ENCODE measurements at places on chromosomes 2 and 18.
A peak's percentile ranks its signal among the peaks of the same experiment; 100 is the strongest.

GRCh38 chr18:61854578-61855448, 38.0 kb downstream of the RNF152 start:
- DNase-seq = peak; percentile 69

- peak; percentile 62 for DNase-seq
Observed at GRCh38 chr2:182824056-182824766, 42.2 kb downstream of the FRZB start.

DNA sequence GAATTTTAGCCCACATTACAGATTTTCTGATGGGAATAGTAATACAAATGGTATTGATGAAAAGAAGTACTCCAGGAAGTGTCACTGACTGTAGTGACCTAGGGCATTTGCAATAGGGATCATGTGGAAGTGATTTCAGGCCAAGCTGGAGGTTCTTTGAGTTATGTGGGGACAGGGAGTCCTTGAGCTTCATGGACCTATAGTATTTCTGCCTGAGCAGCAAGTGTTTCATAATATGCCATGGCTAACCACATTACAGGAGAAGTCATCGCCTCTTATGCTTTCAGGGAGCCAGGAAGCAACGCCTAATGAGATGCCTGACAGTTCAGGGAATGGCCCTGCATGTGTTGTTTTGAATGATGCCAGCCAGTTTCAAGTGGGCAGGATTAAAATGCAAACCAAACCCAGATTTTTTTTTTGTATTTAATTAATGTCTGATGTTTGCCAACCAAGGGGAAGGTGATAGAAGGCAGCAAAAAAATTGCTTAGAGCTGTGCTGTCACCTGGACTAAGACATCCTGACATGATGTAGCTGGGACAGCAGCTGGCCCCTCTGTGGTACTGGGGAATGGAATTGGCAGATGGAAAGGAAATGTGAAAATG, 109.5 kb downstream of the RAPGEF4 start:
- DNase-seq = no peak

DNA sequence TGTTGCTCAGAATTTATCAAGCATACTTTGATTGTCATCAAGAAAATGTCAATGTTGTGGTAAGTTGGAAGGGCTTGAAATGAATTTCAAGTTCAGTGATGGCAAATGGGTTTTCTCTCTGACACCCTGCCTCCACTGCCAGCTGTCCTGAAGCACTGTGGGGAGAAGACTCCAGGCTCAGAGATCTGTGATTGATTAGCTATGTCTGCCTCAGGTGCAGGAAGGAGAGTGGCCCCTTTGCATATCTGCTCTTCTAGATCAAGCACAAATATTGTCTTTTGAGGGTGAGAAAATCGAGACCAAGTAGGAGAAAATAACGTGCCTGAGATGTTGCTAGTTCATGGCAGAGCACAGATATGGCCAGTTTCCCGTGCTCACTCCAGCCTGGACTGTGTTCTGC, 178.8 kb upstream of the GLI2 start:
- DNase-seq = no peak

DNA sequence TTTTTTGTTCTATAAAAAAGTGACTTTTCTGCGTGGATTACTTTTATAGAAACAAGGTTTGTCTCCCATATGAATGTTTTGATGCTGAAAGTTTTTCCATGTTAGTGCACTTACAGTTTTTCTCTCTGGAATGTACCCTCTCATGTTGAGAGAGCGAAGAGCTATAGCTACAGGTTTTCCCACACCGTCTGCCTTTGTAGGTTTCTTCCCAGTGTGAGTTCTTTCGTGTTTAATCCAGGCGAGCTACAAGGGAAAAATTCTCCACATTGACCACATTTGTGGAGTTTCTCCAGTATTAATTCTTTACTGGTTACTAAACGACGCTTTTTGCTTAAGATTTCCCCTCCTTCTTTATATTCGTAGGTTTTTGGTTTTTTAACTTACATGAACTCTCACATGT, 85.1 kb downstream of the ACSL3 start:
- no peak for DNase-seq

- no peak for DNase-seq
Observed at GRCh38 chr2:28904802-28905457, 10.5 kb downstream of the WDR43 start.

DNA sequence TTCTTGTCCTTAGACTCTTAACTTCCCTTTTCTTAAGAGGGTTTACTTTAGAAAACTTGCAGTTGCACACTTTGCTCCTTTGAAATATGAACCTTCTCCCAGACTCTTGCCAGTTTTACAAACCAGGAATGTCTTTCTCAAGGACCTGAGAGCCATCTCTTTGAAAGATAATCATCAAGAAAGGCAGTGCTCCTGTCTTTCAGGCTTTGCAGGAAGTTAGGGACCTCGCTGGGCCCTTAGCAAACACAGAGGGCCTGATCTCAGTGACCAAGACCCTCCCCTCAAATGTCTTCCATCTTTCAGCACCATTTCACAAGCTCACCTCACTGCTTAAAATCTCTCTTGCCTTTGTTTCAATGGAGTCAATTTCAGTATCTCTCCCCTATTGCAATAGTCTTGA, 32.0 kb upstream of the NYAP2 start:
- DNase-seq = no peak

GRCh38 chr18:58101291-58101794, 57.3 kb downstream of the NEDD4L start:
- DNase-seq = no peak

GRCh38 chr2:138034536-138034935, 70.3 kb downstream of the HNMT start:
- DNase-seq = no peak

DNA sequence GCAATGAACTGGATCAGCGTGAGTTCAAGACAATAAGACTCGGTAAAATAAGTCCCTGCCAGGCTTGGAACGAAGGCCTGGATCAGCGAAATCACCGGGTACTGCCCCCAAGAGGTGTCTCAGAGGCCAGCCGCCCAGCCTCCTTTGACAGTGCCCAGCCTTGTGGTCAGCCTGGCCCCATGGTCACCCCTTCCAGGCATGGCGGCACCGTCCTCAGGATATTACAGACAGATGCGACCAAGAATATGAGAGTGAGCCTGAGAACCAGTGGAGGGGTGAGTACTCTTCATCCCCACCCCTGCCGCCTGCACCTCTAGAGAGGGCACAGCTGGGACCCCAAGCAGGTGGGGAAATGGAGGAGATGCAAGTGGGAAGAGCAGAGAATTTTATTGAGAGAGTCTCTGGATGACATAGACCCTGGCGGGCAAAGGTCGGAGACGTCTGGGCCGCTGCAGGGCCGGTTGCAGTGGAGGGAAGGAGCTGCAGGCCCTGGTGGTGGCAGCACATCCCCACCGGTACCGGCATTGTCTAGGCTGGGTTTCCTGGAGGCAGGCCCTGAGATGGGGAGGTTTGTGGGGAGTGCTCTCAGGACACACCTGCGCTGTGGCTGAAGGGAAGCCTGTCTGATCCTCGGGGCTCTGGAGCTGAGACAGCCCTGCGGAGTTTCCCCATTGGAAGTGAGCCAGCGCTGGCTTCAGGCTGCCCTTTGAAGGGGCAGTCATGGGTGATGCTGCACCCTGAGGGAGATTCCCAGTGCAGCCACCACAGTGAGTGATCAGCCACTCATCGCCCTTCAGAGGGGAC, 190.0 kb downstream of the SEPTIN10 start:
- no peak for DNase-seq

- DNase-seq = no peak
Observed at GRCh38 chr18:79102886-79103285, 33.7 kb downstream of the ATP9B start.

DNA sequence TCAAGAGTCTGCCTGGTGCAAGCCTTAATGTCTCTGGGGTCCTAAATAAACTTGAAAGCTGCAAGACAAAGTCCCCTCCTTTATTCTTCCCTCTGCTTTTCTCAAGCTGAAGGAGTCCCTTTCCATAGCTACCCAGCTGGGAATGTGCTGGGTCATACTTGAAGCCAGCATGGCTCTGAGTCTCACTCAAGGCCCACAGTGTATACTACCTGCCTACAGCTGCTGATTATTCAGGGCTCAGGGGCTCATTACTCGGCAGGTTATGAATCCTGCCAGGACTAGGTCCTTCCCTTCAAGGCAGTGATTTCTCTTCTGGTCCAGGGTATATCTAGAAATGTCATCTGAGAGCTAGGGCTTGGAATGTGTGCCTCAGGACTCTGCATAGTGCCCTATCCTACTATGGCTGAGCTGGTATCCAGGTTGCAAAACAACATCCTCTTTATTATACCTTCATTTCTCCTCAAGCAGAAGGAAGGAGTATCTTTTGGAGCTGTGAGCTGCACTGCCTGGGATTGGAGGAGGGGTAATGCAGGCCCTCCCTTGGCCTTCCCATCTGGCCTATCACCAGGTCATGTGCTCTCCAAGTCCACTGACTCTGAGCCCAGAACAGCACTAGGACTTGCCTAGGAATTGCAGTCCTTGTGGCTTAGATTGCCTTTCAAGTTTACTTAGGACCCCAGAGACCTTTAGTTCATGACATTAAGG, 22.3 kb downstream of the IL1RN start:
- DNase-seq = no peak

DNA sequence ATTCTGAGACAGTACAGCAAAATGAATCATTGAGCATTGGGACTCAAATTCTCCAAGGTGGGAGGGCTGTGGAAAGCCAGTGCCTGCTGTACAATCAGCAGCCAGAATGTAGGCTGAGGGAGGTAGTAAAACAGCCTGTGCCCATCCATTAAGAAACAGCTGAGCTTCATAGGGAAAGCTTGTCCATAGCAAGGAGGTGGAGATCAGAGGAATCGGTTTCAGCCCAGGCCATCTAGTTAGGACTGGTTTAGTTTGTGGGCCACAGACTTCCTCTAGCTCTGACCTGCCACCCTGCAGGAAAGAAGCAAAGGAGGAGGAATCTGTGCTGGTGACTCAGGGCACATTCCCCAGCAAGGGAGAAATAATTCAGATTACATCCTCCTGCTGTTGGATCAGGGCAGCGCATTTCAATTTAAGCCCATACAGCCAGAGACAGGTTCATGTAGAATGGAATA, 333.4 kb downstream of the SETBP1 start:
- no peak for DNase-seq

Measured in NCI-H1417 (cell line).